ENCODE measurements at places on chromosomes 5 and 9.
A peak's percentile ranks its signal among the peaks of the same experiment; 100 is the strongest.

- no peak for ATAC-seq
These were observed 20.4 kb upstream of the SMC2 start for GRCh38 chr9:104073770-104074133.

- ATAC-seq: no peak
These were observed 61.4 kb downstream of the SLC44A1 start for GRCh38 chr9:105305856-105306255.

DNA sequence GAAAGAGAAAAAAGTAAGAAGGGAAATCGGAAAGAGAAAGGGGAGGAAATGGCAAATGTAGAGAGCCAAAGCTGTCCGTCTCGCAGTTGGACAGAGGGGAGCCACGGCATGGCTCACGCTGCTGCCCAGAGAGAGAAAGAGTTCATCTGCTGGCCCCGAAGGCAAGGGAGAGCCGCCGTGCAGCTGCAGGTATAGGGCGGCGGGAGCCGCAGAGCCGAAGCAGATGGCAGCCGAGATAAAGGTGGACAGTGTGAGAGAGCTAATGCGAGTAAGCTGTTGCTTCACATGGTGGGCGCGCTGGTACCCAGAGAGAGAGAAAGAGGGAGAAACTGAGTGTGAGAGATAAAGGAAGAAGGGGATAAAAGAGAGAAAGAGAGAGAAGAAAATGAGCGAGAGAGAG lies 188.4 kb upstream of the PPP1R26 start:
- no peak for ATAC-seq

- ATAC-seq: no peak
These were observed 59.7 kb downstream of the ZNF618 start for GRCh38 chr9:113935677-113936380.

GRCh38 chr5:155954701-155955445 lies 372.1 kb upstream of the SGCD start:
- ATAC-seq: no peak

DNA sequence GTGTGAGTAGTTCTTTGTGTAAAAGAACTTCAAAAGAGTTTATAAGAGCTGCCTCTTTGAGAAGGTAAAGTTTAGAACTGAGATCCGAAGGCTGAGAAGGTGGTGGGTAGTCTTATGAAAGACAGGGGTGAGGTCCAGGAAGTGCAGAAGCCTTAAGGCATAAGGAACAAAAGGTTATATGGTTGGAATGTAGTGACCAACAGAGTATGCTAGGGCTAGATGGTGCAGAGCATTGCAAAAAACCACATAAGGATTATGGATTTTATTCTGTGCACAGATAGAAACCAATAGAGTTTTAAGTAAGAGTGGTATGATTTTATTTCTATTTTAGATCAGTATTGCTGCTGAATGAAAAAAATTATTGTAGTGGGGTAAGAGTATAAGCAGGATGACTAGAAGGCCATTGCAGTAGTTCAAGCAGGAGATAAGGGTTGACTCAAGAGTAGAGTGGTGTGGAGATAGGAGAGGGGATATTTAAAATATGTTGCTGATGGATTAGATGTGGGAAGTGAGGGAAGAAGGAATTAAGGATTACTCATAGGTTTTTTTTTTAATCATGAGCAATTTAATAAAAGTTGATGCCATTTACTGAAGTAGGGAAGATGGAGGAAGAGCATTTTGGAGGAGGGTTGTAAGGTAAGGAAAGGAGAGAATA lies 3.7 kb downstream of the RECK start:
- 0 out of 3 replicates have a peak, but pooled peaks have one; percentile 2 for ATAC-seq

DNA sequence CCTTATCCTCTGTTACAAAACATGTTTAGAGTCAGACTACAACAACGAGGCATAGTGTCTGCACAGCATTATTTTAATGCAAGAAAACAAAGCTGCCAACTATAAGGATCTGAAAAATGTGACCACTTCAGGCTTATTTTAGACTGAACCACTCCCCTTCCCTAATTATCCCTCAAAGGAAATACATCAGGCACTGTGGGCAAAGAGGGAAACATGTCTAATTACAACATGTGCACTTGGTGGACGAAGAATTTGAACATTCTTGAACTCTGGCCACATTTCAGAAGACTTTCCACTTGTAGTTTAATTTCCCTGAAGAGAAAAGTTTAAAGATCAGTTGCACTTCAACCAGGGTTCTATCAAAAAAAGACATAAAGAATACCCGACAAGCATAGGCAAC lies 3.8 kb downstream of the MTMR12 start:
- ATAC-seq: no peak

GRCh38 chr9:16368237-16369087 lies 502.0 kb downstream of the BNC2 start:
- peak; percentile 60 for ATAC-seq

GRCh38 chr9:5510360-5510931 lies at the start of gene PDCD1LG2:
PDCD1LG2 (plus strand) TSS chr9:5510531; CDS start chr9:5522547, 12,016 bp downstream.
- ATAC-seq: peak; percentile 68

DNA sequence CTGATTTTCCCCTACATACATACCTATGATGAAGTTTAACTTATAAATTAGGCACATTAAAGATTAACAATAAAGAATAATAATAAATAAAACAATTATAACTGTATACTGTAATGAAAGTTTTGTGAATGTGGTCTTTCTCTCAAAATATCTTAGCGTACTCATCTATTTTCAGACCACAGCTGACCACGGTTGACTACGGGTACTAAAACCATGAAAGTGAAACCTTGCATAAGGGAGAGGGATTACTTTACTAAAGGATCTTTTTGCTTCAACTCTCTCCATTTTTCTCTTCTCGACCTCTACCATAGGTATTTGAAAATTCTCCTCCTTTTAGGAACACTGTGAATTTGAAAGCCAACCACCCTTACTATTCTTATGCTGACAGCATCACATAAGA lies 475.5 kb downstream of the CETN3 start:
- ATAC-seq: no peak

- no peak for ATAC-seq
These were observed 9.9 kb upstream of the IQGAP2 start for GRCh38 chr5:76393035-76393680.

- no peak for ATAC-seq
These were observed 3.2 kb upstream of the ENHO start for GRCh38 chr9:34526026-34526425.

DNA sequence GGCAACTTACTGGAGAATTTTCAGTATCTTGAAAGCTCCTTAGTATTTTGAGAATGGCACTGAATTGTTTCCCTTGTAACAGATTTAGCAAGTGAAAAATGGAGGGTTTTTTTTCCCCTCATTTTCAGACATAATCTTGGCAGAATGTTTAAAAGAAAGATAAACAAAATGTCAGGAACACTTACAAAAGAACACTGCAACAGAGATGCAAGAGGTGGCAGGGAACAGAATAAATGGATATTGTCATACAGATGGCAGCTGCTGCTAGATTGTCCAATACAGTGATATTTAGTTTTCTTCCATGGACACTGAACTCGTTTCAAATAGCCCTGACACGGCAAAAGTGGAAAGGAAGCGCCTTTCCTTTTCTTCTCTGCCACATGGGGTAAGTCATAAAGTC lies 76.9 kb upstream of the ZNF608 start:
- ATAC-seq: no peak

GRCh38 chr9:70673844-70674243 lies 259.4 kb upstream of the KLF9 start:
- no peak for ATAC-seq

- ATAC-seq: no peak
These were observed 26.0 kb downstream of the ZCCHC7 start for GRCh38 chr9:37146410-37146809.

DNA sequence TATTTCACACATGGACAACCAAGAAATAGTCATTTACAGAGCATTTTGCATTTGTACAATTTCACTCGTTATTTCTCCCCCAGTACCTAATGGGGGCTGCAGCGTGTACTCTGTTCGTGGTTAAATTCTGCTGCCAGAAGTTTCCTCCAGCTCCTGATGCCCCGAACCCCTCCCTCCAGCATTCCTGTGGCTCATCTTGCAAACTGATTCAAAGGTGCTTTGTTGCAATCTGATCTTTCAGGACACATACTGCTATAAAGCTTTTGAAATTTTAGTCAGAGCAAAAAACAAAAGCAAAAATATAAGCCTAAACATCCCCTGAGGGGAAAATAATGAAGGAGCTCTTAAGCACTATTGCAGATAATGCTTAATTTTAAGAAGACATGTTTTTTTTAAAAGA lies 27.7 kb downstream of the UBLCP1 start:
- ATAC-seq: no peak

DNA sequence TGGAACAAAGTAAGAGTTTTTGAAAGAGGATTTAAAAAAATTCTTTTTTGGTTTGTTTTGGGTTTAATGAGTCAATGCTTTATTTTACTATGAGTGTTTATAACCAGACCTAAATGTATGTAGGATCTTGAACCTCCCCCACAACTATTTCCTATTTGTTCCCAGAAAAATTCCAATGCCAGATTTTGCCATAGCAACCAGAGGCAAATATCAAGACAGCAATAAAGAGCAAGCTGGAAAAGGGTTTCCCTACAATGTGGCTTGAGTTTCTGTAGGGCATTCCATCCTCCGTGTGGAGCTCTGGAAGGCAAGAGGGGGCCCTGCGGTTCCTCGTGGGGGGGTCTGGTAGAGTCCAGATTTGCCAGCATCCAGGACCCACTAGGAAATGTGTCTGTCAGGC lies 27.8 kb upstream of the GDNF start:
- no peak for ATAC-seq

GRCh38 chr9:116209414-116210116 lies 56.0 kb downstream of the PAPPA start:
- peak; percentile 75 for ATAC-seq

GRCh38 chr5:157917899-157918809 lies 59.2 kb upstream of the CLINT1 start:
- ATAC-seq: peak; percentile 83

- no peak for ATAC-seq
These were observed 239.9 kb upstream of the TNC start for GRCh38 chr9:115357821-115358220.

DNA sequence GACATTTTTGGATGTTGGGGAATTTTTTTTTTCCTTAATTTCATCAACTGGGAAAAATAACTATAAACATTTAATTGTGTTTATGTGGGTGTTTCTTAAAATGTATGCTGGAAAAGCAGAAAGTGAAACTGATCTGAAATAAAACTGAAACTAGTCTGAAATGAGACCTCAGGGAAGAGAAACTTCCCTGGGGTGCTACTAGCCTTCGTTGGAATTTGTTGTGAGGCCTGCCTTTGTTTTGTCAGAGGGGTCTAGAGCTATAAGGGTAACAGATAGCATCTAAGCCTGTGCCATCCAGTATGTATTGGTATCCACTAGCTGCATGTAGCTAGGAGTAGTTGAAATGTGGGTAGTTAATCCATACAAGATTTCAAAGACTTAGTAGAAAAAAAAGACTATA lies 10.4 kb downstream of the ZNF618 start:
- peak; percentile 33 for ATAC-seq

GRCh38 chr5:103346162-103346748 lies 87.7 kb downstream of the MACIR start:
- no peak for ATAC-seq

- ATAC-seq: no peak
These were observed 6.7 kb downstream of the CCDC187 start for GRCh38 chr9:136297016-136297691.

DNA sequence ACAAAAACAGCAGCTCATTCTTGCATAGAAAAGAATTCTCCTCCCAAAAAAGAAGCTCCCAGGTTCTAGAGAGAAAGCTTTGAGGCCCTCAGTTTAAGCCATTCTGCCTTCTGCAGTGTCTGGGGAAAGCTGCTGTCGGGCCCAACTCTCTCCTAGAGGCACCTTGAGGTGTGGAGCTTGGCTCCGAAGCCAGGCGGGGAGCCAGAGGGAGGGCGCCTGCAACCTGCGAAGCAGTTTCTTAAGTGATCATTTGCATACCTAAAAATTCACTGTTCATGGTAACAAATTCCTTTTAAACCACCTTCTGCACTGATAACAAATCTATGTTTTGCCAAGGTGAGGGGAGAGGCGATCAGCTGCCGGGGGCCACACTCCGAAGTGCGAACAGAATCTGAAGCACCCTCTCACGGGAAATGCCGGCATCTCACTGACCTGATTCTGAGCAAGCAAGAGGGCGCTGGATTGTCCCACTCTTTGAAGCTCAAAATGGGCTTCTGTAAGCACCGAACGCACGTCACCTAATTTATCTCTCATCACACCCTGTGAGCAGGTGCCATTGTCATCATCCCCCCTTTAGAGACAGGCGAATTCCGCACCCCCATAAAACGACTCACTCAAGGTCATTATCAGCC lies 86.1 kb downstream of the GTF3C4 start:
- ATAC-seq: no peak

DNA sequence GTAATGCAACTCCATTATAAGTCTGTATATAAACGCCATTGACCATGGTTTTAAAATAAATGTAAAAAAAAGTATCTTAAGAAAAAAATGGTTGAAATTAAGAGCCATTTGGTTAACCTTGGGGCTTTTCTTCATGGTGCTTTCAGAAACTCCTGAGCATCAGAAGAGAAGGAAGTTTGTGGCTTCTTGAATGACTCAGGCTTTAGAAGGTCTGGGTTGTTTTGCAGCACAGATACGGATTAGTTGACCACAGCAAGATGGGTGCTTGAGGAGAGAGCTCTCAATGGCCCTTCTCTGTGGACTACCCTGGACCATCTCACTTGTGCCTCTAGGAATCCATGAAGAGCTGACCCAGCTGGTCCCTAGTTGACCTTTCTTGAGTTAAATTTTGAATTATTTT lies 189.5 kb downstream of the TMEM38B start:
- no peak for ATAC-seq

DNA sequence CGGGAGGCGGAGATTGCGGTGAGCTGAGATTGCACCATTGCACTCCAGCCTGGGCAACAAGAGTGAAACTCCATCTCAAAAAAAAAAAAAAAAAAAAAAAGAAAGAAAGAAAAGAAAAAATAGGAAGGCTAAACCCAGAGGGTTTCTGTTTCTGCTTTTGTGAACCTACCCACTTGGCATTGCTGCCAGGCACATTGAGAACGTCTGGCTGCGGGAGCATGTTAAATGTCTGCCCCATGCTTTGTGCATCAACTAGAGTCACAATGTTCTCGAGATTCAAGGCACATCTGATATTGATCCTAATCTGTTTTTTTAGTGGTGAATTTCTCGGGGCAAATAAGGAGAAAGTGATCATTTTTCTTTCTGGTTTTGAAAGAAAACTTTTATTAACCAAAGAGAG lies 2.8 kb downstream of the SLC25A25 start:
- ATAC-seq: no peak

- no peak for ATAC-seq
These were observed 553.0 kb downstream of the EBF1 start for GRCh38 chr5:158546748-158547147.

GRCh38 chr9:126708178-126708577 lies 94.5 kb downstream of the LMX1B start:
- no peak for ATAC-seq

DNA sequence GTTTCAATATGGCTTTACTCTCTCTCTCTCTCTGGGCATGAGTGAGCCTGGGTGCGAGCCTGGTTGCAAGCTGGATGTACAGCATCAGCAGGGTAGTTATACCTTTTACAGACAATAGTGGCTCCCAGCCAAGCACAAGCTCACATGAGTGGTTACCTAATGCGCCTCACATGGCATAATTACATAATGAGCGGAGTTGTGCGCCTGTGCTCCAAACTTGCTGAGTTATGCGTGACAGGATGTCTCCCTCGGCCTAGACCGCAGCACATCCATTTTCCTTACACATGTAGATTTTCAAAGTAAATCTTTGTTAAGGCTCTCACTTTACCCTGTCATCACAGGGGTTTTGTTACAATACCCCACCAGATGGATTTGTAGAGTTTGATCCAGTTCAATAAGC lies 233.5 kb upstream of the WWC1 start:
- no peak for ATAC-seq

- no peak for ATAC-seq
These were observed 3.6 kb downstream of the RPS23 start for GRCh38 chr5:82274343-82275211.
